ENCODE measurements at places on chromosomes 3 and 15.

DNA sequence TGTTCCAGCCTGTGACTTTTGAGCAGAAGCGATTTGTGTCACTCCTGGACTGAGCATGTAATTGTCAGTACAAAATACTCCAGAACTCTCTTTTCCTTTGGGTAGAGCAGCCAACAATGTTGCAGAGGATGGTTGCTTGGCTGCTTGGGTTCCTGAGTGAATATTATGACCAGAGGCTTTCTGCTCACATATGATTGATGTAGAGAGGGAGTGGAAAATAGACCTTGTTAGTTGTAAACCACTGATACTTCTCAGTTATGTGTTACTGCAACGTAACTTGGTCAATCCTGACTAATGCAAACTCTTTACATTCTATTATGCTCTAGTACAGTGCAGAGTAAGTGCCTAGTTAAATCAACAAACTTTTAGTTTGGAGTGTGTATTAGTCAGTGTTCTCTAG lies 322.6 kb upstream of the KCNH8 start:
- DNase-seq, result no peak

DNA sequence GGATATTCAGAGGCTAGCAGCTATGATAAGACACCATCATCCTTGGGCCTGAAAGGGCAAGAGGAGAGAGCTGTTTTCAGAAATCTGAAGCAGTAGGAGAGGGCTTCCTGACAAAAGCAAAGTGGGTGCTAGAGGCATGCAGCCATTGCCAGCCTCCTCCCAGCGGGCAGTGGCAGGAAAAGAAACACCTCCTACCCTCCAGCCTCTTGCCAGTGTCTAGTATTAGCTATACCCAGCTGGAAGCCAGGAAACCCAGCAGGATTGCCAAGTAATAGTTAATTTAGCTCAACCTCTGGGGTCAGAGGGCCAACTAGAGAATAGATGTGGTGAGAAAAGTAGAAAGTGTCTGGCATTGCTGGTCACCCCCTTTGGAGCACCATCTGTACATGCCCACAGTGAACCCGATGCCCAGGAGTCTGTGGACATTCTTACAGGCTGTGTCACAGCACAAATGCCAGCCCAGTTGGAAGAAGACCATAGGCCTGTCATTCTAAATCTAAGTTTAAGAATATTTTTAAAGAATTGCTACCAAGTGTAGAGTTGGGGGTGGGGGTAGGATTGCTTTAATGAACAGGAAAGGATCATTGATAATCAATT lies 85.3 kb downstream of the HCN4 start:
- no peak for DNase-seq

GRCh38 chr3:39096775-39097174 lies 10.7 kb downstream of the GORASP1 start:
- DNase-seq, result no peak

DNA sequence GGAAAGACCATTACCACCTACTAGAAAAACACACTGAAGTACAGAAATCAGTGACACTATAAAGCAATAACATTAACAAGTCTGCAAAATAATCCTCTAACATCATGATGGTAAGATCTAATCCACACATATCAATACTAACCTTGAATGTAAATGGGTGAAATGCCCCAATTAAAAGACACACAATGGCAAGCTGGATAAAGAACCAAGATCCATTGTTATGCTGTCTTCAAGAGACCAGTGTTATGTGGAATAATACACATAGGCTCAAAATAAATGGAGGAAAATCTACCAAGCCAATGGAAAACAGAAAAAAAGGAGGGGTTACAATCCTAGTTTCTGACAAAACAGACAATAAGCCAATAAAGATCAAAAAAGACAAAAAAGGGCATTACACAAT lies 13.5 kb downstream of the OR5K3 start:
- DNase-seq, result no peak

GRCh38 chr3:38836561-38836960 lies 20.5 kb upstream of the SCN10A start:
- DNase-seq, result no peak

- no peak for DNase-seq
Observed at GRCh38 chr3:19811689-19812088, 122.3 kb downstream of the EFHB start.

- DNase-seq, result no peak
Observed at GRCh38 chr3:121482660-121483059, 63.1 kb downstream of the POLQ start.

- DNase-seq, result no peak
Observed at GRCh38 chr15:96619174-96619573, 288.7 kb downstream of the NR2F2 start.

GRCh38 chr3:145678401-145678800 lies 482.6 kb downstream of the PLOD2 start:
- DNase-seq, result no peak

DNA sequence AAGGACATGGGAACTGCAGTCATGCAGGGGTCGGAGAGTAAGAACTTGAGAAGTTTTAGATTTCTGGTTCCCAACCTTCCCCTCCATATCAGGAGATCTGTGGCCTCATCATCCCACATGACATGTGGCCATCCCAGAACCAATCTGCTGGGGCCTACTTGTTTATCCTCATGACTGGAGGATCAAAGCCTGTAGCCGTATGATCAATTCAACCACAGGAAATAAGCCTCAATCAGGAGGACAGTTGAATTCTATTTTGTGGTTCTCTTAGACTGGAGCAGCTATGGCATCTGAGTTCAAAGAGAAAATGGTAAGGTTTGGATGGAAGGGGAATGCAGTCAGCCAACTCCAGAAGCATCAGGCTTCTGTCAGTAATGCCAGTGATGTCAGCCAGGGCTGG lies 57.2 kb downstream of the IL16 start:
- no peak for DNase-seq

- DNase-seq, result no peak
Observed at GRCh38 chr3:62502315-62503300, 129.3 kb upstream of the FEZF2 start.

DNA sequence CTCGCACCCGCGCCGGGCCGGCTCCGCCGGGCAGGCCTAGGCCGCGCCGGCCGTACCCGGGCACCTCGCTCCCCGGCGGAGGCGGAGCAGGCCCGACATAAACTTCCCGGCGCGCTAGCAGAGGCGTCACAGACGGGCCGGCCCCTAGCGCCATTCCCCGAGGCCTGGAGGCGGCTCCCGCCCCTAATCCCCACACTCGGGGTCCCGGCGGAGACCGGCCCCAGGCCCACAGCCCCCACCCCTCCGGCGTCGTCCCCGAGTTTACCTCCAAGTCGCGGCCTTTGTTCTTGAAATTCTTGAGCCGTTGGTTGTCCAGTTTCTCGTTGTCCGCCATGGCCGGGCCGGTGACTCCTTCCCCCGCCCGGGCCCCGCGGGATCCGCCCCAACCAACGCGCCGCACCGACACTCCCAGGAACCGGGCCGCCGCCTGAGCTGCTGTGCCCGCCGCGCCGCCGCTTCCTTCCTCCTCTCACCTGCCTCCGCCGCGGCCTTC lies 376 bp downstream of the KPNA4 start:
- no peak for DNase-seq

- DNase-seq, result no peak
Observed at GRCh38 chr3:140166861-140167599, 232.0 kb downstream of the CLSTN2 start.

DNA sequence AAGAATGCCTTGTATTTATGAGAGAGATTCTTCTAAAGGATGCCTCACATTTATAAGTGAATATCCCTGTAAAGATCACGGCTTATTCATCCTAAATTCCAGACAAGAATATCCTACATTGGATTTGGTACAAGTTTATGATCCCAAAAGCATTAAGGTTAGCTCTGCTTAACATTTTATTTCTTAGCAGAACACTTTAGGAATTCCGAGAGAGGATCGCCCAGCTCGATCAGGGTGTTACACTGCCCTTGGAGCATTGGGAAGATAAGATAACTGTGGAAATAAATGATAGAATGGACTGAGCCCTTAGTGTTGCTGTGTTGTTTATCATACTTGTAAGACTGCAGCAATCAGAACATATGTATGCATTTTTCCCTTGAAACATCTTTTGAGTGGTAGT lies 223.0 kb upstream of the CDIN1 start:
- no peak for DNase-seq

GRCh38 chr3:173552526-173552925 lies 155.0 kb downstream of the NLGN1 start:
- DNase-seq, result no peak

DNA sequence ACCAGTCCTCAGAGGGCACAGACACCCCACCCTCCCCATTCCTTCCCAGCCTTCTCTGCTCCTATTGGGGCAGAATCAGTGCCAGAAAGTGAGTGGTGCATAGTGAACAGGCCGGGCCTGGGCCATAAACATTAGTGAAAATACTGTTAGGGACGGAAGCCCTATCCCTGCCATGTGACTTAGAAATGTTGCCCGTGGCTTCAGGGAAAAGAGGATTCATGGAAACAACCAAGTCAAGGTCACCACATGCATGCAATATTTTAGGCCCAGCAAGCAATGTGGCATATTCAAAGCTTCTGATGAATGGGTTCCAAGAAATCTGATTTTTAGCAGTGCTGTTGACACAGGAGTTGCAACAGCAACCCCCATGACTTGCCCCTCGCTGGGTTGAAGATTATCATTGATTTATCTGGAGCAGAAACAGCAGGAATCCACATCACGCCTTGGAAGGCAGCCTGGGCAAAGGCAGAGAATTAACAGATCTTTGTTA lies 52.3 kb downstream of the CCNL1 start:
- no peak for DNase-seq

GRCh38 chr3:140677764-140678163 lies at the start of gene TRIM42:
Gene TRIM42, plus strand, starts transcription at chr3:140678064. Its CDS starts 166 bp downstream, at chr3:140678230.
- DNase-seq, result no peak

GRCh38 chr3:86930831-86931230 lies 60.1 kb downstream of the VGLL3 start:
- DNase-seq, result no peak

GRCh38 chr3:146739203-146739671 lies 134.1 kb upstream of the PLSCR5 start:
- no peak for DNase-seq

GRCh38 chr3:102536456-102536855 lies 101.6 kb downstream of the ZPLD1 start:
- DNase-seq, result peak; percentile 30
